Stimulated activated CD8-positive, alpha-beta memory T cell treated with anti-CD3 and anti-CD28 coated beads, Interleukin-4, amount 100 ng/mL, for 48 hours (primary cell): ENCODE measurements at places on chromosomes 4 and X.

DNA sequence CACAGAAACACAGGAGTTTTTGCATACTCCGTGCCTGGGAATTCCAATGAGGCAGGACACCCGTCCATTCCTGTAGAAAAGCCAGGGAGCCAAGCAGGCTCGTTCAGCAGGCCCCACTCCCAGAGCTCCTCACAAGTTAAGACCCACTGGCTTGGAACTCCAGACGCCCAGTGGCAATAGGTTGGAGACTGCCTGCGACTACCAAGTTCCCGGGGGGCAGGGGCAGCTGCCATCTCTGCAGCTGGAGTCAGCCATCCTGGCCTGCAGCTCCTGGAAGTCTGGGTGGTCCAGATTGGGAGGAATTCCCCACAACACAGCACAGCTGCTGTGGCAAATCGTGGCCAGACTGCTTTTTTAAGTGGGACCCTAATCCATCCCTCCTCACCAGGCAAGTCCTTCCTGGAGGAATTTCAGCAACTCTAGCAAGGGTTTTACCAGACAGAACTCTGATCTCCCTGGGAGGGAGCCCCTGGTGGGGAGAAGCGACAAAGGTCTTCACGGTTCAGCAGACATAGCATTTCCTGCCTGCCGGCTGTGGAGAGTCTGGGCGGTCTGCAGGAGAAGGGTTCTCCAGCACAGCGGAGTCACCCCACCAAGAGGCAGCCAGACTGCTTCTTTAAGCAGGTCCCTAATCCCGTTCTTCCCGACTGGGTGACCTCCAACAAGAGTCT, 231.9 kb downstream of the STPG2 start:
- no peak for DNase-seq

DNA sequence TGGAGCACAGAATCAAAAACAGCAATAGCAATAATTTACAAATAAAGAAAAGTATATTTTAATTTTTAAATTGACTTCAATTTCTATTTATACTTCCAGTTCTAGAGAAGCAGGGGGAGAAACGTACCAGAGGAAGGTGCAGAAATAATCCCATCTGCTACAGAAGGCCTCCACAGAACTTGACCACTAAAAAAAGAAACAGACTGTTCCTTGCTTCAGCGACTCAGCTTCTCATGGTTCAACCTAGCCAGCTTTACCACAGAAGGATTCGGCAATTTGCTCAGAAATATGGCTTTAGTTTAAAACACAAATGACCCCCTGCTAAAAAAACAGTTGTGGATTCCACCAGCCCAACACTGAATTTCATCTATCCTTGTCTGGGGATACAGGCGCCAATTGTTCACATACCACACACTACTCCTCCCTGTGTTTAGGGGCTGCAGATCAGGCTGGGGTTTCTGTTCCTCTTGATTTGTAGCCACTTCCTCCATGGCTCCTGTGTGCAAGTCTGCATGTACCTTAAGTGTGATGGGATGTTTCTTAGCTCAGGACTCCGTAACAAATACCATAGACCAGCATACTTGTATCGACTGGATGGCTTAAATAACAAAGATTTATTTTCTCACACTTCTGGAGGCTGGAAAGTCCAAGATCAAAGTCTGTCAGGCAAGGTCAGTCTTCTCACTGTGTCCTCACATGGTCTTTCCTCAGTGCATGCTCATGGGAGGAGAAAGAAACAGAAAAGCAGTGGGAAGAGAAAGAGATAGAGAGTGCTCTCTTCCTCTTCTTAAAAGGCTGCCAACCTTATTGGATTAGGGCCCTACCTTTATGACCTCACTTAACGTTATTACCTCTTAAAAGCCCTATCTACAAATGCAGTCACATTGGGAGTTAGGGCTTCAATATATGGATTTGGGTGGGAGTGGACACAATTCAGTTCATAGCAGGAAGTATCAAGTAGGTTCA, 79.1 kb downstream of the AMOT start:
- DNase-seq, result no peak

DNA sequence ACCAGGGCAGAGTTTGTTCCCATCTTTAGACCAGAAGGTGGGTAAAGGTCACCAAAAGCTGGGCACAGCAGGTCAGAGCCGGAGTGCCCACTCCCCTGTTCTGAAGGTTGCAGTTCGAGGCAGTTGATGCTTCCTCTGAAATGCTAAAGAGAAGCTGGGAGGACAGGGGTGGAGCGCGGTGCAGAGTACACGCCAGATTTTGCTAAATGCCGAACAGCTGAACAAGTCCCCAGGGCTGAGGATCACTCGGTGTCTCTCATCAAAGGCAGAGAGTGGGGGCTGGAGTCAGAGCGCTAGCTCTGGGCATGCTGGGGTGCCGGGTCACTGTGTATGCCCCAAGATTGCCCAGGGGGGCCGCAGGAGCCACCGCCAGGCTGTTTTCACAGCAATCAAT, 197.0 kb downstream of the BCOR start:
- DNase-seq, result no peak

- DNase-seq, result no peak
Measured at GRCh38 chrX:154727418-154727817, 23.5 kb downstream of the GAB3 start.

DNA sequence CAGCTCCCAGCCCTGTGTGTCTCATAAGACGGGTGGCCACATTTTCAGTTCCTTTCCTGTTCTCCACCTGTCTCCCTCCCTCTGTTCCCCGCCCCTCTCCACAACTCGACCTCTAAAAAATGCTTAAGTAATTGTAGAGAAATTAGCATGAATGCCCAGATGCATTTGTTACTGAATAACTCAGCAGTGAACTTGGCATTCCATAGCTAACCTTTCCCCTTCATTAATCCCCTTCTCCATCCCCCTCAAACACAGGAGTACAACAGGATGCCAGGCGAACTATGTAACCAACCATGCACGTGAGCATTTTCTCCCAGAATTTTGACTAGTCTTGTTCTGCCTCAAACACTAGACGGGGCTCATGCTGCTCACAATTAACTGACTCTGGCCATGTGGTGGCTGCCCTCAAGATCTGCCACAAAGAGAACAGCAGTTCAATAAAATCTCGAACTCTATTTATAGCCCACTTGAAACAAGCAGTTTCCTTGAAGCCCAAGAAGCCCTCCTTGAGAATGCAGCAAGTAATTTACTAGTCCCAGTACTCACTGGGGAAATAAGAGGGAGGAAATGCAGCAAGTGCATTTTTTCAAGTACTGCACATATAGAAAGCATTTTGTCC, 351.2 kb downstream of the ARHGAP24 start:
- no peak for DNase-seq
